Calu3 (cell line): ENCODE measurements at places on chromosomes 5 and 9.

GRCh38 chr5:2899311-2899710 is 147.8 kb upstream of the IRX2 start:
- no peaks in the 10 kb centered on the region for H3K36me3 ChIP-seq
- no peak overlapping the region for H3K4me3 ChIP-seq
- DNase-seq: no peak
- no peaks in the 10 kb centered on the region for H3K27me3 ChIP-seq
- no peaks in the 10 kb centered on the region for H3K4me1 ChIP-seq

DNA sequence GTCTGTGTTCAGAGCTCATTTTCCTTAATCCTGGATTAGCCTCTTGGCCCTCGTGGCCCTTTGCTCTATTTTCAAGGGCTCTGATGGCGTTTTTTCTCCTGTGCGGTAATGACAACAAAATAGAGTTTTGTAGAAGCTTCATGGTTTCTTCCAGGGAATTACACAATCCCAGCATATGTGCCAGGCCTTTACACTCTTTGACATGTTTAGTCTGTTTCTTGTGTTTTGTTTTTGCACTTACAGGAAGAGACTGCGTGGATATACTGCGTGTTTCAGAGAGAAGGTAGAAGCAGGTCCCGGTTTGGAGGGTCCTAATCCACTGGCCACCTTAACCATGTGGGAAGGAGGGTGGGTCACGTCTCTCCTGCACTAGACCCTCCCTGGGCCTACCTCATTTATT is 400.2 kb upstream of the IRX4 start:
- no peak overlapping the region for H3K27ac ChIP-seq
- no peaks in the 10 kb centered on the region for H3K27me3 ChIP-seq
- no peak overlapping the region for H3K4me3 ChIP-seq
- no peak for DNase-seq
- H3K36me3 ChIP-seq: no peaks in the 10 kb centered on the region

DNA sequence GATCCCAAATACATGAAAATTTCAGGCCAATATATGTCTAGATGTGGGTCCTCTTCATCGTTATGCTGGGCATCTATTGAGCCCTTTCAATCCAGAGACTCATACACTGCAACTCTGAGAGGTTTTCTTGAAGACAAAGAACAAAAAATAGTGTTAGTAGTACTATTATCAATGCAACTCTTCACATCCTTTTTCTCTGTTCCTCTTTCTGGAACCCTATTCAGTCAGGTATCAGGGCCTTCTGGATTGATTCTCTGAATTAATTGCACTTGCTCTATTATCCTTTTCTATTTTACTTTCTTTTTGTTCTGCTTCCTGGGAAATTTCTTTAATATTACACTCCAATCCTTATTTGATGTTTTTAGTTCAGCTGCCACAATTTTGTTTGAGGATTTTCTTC is 18.5 kb upstream of the FAM120A start:
- H3K36me3 ChIP-seq: no peaks in the 10 kb centered on the region
- H3K27ac ChIP-seq: no peak overlapping the region
- no peak for DNase-seq
- H3K4me1 ChIP-seq: no peaks in the 10 kb centered on the region
- no peak overlapping the region for H3K4me3 ChIP-seq
- H3K27me3 ChIP-seq: no peaks in the 10 kb centered on the region

- peaks cover 28% of the 10 kb centered on the region for H3K27me3 ChIP-seq
- H3K4me3 ChIP-seq: no peak overlapping the region
- H3K4me1 ChIP-seq: no peaks in the 10 kb centered on the region
Measured at GRCh38 chr5:150234576-150235499, 45.0 kb downstream of the SLC6A7 start.

- no peak for DNase-seq
- H3K27ac ChIP-seq: no peak overlapping the region
- no peaks in the 10 kb centered on the region for H3K27me3 ChIP-seq
- H3K4me3 ChIP-seq: no peak overlapping the region
Measured at GRCh38 chr9:5735072-5735471, 97.8 kb downstream of the ERMP1 start.

- H3K27me3 ChIP-seq: no peaks in the 10 kb centered on the region
- H3K27ac ChIP-seq: no peak overlapping the region
- H3K36me3 ChIP-seq: no peaks in the 10 kb centered on the region
- no peak overlapping the region for H3K4me3 ChIP-seq
Measured at GRCh38 chr9:24487946-24488345, 57.8 kb downstream of the IZUMO3 start.

- no peak for DNase-seq
- no peaks in the 10 kb centered on the region for H3K4me1 ChIP-seq
- no peaks in the 10 kb centered on the region for H3K27me3 ChIP-seq
- no peak overlapping the region for H3K4me3 ChIP-seq
- no peaks in the 10 kb centered on the region for H3K36me3 ChIP-seq
Measured at GRCh38 chr9:37407468-37407867, 15.0 kb upstream of the GRHPR start.

- no peak for DNase-seq
- H3K4me3 ChIP-seq: no peak overlapping the region
- no peak overlapping the region for H3K27ac ChIP-seq
Measured at GRCh38 chr9:131318231-131319085, 28.9 kb downstream of the PLPP7 start.

GRCh38 chr9:98457726-98458370 is 202.4 kb upstream of the TBC1D2 start:
- no peak overlapping the region for H3K27ac ChIP-seq
- H3K4me1 ChIP-seq: no peaks in the 10 kb centered on the region
- H3K4me3 ChIP-seq: no peak overlapping the region

GRCh38 chr5:591746-592145 is 20.4 kb upstream of the CEP72 start:
- DNase-seq: no peak
- H3K4me1 ChIP-seq: peaks cover 10% of the 10 kb centered on the region
- H3K27me3 ChIP-seq: peaks cover 88% of the 10 kb centered on the region

DNA sequence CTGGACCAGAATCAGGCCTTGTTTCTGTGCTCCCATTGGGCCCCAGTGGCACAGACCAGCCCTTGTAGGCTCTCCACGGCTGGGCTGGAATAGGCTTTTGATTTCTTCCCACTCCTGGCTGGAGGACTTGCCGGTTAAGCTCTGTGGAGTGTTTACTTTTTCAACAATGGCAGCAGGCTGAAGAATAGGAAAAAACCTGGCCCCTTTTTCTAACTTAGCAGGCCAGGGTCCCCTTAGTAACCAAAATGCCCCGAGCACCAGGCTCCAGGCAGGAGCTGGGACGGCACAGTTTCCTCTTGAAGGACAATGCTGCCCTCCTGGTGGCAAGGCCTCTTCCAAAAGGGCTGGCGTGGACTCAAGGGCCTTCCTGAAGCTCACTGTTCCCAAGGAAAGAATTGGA is 230.3 kb downstream of the CRB2 start:
- no peaks in the 10 kb centered on the region for H3K27me3 ChIP-seq
- no peak overlapping the region for H3K4me3 ChIP-seq
- no peak overlapping the region for H3K27ac ChIP-seq
- H3K4me1 ChIP-seq: no peaks in the 10 kb centered on the region
- H3K36me3 ChIP-seq: no peaks in the 10 kb centered on the region
